ENCODE measurements at places on chromosomes 12 and 14. TPM values are rescaled to one million over a fixed set of nuclear protein-coding genes. Genes with fewer than 3 reads are reported as not detected.
A peak's percentile ranks its signal among the peaks of the same experiment; 100 is the strongest.

DNA sequence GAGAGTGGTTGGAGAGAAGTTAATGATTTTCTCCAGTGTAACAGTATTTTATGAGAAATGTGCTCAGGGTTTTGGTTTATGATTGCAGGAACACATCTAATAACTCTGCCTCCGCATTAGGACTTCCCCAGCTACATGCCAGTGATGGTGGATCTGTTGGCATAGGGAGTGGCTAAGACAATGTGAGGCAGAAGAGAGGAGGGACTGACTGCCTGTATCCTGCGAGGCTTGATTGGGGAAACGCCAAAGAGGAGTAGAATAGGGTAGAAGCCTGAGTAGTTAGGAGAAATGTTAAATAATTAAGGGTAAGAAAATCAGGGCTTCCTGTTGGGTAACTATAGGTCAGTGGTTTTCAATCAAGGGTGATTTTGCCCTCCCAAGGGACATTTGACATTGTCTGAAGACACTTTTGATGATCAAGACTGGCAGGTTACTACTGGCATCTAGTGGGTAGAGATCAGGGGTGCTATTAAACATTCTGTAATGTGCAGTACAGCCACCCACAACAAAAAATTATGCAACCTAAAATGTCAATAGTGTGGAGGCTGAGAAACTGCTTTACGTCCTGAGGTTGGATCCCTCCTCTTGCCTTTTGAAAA lies 12.8 kb downstream of the TDG start:
- DNase-seq, result no peak

DNA sequence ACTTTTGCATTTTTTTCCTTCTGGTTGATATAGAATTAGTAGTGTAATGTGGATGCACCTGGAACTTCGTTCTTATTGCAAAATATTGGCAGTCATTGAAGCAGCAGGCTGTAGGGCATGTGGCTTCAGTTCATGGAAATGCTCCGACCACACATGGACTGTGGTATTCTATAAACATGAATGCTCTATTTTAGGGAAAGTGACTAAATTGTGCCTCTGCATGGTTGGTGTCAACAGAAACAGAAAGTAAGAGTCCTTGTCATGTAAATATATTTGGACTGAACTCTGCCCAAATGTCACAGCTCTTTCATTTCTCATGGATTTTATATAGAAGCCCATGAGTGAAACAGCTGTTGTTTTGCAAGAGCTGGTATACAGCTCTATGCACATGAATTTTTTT lies 917.0 kb downstream of the LRFN5 start:
- no peak for DNase-seq

The RILPL1 gene
- 9.5 TPM for total RNA-seq

The ARHGEF25 gene
- 2.2 TPM for total RNA-seq

GRCh38 chr14:64147126-64147790 lies 146.9 kb downstream of the ESR2 start:
- no peak for DNase-seq

The NRXN3 gene
- not detected for total RNA-seq

DNA sequence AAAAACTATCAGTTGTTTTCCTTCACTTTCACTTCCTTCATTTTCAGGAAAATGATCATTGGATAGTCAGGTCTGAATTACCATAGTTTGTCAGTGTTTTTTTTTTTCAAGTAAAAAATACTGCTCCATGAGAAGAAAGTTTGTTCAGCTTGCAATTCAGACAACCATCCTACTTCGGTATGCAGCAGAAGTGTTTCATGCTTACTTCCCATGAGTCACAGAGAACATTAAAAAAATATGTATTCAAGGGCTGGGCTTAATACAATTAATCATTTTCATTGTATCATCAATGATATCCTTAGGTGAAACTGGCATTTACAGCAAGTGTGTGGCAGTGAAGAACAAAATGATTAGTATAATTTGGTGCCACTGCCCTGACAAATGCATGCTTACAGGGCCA lies 21.6 kb downstream of the PYM1 start:
- no peak for DNase-seq

The AMDHD1 gene
- 1.6 TPM for total RNA-seq

DNA sequence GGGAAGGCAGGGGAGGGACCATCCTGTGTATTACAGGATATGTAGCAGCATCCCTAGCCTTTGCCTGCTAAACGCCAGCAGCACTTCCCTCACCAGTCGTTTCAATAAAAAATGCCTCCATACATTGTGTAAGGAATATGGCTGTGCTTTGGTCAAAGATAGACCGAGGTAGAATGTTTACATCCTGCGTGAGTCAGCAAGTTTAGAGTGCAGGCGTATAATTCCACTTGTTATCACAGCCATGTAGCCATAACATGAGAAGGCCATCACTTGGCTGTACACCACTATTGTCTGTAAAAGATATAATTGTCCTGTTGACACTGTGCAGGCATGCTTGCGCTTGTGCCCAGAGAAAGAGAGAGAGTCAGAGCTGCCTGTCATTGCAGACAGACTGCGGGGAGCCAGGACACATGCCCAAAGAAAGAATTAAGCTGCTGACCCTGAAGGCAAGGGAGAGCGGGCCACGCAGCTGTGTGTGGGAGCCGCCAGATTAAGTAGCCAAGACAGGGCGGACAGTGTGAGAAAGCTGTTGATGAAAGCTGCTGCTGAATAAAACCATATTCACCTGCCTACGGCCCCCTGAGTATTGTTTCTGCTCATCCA lies 68.4 kb downstream of the CRACR2A start:
- no peak for DNase-seq

DNA sequence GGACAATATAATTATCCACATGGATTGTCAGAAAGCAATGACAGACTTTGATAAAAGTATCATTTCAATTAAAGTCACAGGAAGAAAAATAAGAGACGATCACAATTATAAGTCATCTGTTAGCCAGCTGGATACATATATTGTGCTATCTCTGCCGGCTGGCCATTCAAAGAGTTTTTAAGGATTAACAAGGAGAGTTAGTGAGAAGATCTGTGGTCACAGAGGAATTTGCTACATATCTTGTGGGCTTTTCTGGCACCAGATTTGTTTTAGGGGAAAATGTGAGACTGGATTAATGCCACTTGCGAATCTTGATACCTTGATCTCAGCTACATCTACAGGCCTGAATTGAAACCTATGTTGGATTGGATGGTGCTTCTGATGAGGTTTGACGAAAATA lies 90.9 kb upstream of the MANSC4 start:
- no peak for DNase-seq

The TSPAN9 gene
- 6.0 TPM for total RNA-seq

The BTBD6 gene
- total RNA-seq, result 29.7 TPM

- DNase-seq, result no peak
Measured at GRCh38 chr12:58767496-58767895, 152.8 kb downstream of the LRIG3 start.

GRCh38 chr12:119071176-119071575 lies 89.8 kb downstream of the SRRM4 start:
- no peak for DNase-seq

The LBHD2 gene
- not detected for total RNA-seq

DNA sequence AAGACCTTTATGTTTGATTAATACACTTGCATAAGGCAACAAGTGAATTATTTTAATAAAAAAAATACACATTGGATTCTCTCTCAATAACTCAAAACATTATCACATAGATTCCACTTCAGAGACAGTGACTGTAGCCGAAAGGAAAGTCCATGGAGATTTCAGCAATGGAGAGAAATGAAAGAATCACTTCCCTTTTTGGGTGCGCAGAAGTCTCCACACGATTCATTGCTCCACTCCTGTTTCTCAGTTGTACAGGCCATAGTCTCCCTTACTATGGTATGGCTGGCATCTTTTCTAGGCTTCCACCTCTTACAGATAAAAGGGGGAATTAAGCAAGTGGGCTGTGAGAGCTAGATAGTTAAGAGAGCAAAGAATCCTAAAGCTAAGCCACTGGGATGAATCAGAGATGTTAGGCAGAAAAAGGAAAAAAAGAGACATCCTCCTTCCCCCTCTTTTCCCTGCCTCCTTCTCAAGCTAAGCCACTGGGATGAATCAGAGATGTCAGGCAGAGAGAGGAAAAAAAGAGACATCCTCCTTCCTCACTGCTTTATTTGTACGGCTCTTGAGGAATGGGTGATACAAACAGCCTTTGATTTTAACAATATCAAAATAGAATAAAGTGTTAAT lies 16.3 kb downstream of the ST8SIA1 start:
- DNase-seq, result no peak

GRCh38 chr12:45268672-45269411 lies 52.9 kb downstream of the ANO6 start:
- peak; percentile 76 for DNase-seq

DNA sequence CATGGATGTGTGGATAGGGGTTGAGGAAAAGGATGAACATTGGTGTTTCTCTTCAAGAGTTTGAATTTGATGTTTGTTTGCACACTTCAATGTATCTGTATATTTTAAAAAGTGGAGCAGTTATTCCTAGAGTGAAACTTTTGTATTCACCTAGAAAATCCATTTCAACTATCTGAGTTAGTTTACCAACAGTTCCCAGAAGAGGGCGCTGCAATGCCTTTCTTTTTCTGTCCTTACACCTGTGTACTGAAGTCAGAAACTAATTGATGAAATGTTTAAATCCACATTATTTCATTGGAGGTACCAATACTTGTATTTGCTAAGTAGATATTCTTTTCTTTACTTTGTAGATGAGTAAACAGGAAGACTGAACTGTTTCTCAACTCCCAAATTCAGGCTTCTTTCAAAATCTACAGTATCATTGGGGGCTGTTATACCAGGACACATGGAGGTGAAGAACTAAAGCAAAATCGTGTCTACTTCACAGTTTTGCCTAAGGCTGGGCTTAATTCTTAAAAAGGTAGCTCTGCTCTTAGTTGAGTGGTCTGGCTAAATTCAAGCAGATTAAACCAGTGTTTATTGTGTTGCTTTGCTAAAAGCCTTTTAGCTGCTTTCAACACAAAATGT lies 26.6 kb upstream of the KLRB1 start:
- peak; percentile 72 for DNase-seq

- peak; percentile 90 for DNase-seq
Measured at GRCh38 chr14:35331605-35332516, 39.7 kb downstream of the PSMA6 start.

- DNase-seq, result no peak
Measured at GRCh38 chr12:124605150-124605882, 37.9 kb upstream of the NCOR2 start.

The PTHLH gene
- 1.3 TPM for total RNA-seq

The DHRS7 gene
- total RNA-seq, result 39.3 TPM

DNA sequence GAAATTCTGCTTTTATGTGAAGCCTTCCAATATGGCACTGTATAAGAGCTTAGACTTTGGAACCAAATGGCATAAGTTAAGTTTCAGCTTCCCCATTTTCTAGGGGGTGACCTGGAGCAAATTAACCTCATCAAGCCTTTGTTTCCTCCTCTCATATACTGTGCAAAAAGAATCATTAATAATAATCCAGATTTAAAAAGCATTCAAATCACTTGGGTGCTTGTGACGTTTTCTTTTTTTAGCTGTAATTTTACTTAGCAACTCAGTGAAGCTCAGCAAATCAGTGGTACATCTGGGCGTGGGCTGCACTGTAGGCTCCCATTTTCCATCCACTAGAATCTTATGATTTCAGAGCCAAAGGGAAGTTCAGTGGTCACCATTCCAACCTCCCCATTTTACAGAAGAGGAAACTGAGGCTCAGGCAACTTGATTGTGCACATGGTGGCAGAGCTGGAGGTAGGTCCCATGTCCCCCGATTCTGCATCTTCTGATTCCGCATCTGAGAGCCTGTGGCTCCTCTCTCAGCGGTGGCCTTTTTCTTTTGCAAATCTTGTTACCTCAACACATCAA lies 131.2 kb downstream of the SNAPC1 start:
- no peak for DNase-seq
